ENCODE measurements at places on chromosomes 11 and 22. TPM values are rescaled to one million over a fixed set of nuclear protein-coding genes. Genes with fewer than 3 reads are reported as not detected.

GRCh38 chr11:110230377-110230776 is 66.0 kb downstream of the RDX start:
- DNase-seq, result no peak

DNA sequence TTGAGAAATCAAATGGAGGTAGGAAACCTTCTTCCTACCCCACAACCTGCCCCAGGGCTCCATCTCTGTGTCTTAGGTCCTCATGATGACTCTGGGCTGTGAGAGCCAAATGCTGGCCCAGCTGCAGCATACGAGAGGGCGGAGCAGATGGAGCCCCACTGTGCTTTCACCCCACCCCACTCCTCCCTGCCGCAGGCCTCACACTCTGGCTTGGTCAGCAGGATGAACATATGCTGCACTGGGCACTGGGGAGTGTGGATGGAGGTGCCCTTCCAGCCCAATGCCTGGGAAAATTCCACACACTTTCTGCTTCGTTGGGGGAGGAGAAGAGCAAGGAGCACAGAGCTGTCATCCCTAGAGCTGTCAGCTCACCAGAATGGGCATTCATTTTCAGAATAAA is 271.6 kb upstream of the CADM1 start:
- DNase-seq, result no peak

GRCh38 chr22:41062146-41062545 is 30.2 kb upstream of the EP300 start:
- DNase-seq, result no peak

- DNase-seq, result no peak
These were observed 39.4 kb downstream of the C22orf42 start for GRCh38 chr22:32119568-32120235.

Gene KLHDC7B
- 0.30 TPM for total RNA-seq

GRCh38 chr11:37951996-37952395 is 1354.0 kb upstream of the RAG2 start:
- DNase-seq, result peak; percentile 22

DNA sequence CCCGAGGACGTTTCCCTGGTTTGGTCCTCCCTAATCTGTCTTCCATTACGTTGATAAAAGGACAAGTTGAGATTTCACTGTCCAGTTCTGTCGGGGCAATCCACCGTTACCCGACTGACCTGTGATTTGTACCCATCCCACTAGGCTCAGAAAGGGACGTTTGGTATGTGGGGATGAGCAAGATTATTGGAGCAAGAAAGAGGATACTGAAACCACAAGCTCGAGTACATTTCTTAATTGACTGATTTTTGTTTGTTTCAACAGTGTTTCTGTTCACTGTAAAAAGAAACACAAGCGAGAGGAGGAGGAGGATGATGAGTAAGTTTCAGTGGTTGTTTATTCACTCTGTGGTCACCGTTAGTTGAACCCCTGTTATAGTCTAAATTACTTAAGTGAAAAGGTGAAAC is 969 bp downstream of the CCDC117 start:
- no peak for DNase-seq

GRCh38 chr22:31120230-31120629 is 2.5 kb upstream of the INPP5J start:
- no peak for DNase-seq

GRCh38 chr11:60056349-60056969 is at the start of gene MS4A3:
Gene MS4A3, plus strand, starts transcription at chr11:60056665. Its CDS starts 4,496 bp downstream, at chr11:60061161.
- no peak for DNase-seq

- DNase-seq, result no peak
These were observed 49.2 kb upstream of the SYT7 start for GRCh38 chr11:61630089-61630488.

Gene DEFB108B
- not detected for total RNA-seq

DNA sequence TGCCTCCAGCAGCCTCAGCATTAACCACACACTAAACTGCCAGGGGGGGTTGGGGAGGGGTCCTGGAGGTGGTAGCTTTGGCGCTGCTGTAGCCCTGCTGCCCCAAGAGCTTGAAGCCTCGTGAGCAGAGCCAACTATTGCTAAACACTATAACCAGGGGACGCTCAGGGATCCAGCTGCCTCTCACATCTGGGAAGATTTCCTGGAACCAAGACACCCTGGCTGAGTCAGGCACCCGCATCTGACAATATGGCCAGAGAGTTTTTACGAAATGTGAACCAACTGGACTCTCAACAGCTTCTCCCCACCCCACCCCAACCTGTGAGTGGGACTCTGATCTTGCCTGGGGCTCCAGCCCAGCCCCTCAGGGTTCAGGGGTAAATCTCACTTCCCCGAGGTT is 14.3 kb downstream of the C1QTNF6 start:
- peak; percentile 55 for DNase-seq

Gene NXPE1
- not detected for total RNA-seq

- no peak for DNase-seq
These were observed 31.5 kb upstream of the KRTAP5-7 start for GRCh38 chr11:71495286-71496230.

DNA sequence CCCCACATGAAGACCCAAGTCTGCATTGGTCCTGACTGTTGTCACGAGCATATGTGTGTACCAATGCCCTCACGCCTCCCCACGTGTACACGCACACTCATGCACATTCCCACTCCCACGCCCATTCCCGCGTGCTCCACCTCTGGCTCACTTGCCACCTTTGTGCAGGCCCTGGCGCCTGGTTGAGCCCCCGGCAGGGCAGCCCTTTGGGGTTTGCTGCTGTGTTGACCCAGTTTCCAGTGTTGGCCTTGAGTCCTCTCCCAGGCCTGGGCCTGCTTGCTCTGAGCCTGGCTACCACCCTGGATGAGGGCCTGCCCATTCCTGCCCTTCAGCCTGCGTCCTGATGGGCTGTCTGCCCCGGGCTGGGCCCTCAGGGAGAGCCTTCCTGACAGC is 18.2 kb downstream of the PVALB start:
- DNase-seq, result no peak

DNA sequence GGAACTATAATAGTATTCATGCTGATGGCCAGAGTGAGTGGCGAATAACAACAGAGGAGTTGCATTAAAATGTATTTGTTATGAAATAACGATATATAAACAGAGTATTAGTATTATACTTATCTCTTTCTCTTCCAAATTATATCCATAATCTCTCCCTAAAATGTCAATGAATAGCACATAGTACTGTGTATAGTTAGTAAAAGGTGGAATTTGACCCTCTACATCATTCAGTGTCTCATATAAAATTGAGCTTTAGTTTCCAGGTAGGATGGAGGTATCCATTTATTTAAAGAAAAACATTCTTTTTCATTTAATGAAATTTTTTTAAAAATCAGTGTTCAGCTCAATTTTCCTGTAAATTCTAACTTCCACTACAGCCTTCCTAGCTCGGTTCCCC is 34.4 kb upstream of the TECTA start:
- no peak for DNase-seq

DNA sequence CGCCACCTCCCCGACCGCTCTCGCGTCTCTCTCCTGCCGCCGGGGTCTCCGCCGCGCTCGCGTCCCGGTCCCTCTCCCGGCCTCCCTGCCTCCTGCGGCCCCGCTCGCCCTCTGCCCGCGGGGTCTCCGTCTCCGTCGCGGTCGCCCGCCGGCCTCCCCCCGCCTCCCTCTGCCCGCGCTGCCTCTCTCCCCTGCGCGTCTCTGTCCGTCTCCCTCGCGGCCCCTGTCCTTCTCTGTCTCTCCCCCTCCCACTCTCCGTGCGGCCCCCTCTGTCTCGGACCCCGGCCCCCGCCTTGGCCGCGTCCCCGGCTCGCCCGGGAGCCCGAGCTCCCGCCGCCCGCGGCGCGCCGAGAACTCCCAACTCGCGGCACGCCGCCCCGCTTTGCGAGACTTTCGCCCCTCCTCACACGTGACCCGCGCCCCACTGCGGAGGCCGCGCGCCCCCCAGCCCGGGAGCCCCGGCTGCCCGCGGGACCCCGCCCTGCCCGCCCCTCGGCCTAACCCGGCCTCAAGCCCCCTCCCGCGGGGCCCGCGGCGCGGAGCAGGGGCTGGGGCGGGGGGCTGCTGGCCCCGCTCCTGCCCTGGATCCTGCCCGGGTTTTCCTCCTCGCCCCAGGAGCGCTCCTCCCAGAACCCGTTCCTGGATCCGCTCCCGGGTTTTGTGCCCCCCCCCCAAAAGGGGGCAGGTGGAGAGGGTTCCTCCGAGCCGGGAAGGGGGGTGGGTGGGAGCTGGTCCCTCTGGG is 702 bp upstream of the KCNJ4 start:
- DNase-seq, result peak; percentile 22

Gene CASP12
- 1.3 TPM for total RNA-seq

DNA sequence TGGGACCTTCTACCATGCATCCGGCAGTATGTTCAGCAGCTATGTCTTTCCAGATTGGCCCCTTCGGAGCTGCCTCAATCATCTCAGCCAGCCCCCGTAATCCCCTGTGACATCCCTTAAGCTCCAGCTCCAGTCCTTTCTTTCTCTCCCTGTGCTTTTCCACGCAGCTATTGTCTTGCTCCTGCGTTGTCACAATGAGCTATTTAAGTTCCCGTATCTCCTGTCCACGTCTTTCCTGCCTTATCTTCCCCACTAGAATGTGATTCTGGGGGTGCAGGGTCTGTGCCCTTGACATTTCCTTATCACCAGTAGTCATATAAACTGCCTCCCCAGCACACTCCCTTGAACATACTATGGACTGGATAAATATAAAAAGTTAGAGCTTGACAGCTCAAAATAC is 5.1 kb upstream of the ETS1 start:
- DNase-seq, result no peak

Gene SERPIND1
- total RNA-seq, result not detected

Data from skin of body (tissue), 3 donors.